ENCODE measurements at places on chromosomes 2 and 18.

DNA sequence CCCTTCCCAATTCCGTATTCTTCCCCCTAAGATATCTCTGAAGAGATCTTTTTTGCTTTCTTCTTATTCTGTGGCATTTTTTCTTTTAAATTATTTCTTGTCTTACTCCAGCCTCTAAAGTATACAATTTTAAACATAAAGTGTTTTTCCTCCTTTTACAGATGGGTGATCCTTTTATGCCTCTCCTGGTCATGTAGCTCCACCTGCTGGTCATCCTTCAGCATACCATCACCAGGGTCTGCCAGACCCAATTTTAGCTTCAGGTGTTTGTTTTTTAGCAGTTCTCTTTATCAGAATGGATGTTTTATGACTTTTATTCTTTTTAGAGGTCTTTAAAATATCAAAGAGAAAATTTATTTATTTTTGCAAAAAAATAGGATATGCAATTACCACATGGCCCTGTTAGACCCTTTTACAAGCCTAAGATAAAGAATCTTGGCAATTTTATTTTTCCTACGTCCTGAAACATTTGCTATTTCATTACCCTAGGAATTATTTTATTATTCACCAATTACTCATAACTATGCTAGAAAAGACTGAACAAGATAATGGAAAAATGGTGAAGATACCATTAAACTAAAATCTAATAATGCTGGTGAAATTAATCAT, 55.5 kb downstream of the PIGN start:
- DNase-seq = peak; percentile 31

DNA sequence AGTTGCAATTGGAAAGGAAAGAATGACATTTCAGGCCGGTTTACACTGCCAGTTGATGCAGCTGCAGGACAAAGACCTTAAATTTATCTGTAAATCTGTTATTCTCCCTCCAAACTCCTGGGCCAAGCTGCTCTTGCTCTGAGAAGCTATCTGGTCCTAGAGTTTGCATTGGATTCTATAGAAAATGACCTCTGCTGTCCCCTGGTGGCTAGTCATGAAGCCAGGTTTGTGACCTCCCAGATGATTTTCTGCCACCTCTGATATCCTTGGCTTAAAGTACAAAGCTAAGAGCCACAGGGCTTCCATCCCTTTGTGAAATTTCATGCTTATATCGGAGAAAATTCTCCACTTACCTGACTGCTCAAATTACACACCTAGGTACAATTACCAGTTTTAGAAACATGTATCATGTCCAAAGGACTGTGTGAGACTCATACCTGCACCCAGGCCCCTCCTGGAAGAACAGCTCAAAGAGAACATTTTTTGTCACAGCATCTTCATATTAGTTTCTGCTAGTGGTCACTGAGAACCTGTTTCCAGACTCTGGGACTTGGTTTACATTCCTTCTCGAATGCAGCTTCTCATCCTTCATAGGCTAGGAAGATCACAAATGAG, 28.9 kb upstream of the IER3IP1 start:
- DNase-seq = peak; percentile 28

- no peak for DNase-seq
These were observed 353.7 kb downstream of the ARL6IP6 start for GRCh38 chr2:153072077-153072476.

DNA sequence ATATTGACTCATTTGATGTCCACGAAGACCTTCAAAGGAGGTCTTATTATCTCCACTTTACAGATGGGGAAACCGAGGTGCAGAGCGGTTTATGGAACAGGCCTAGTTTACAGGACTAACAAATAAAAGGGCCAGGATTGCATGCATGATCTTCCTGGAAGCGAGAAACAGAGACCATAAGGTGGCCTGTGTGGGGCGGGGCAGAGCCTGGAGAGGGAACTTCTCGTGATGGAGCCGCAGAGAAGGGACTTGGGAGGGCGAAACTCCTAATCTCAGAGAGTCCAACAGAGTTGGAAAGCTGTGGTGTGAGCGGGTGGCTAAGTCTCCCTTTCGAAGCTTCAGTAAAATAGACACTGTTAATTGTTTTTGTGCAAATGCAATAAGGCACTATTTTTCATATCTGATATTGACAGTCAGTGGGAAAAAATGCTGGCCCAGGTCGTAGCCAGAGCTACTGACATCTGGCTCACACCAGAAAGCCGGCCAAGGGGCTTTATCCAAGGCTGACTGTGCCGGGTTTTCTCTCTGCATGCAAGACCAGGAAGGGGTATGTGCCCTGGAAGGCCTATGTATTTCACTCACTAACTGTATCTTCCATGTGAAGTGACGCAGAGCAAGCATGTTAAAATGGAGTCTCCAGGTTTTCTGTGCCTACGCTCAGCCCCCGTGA, 4.5 kb downstream of the INPP5D start:
- DNase-seq = no peak

DNA sequence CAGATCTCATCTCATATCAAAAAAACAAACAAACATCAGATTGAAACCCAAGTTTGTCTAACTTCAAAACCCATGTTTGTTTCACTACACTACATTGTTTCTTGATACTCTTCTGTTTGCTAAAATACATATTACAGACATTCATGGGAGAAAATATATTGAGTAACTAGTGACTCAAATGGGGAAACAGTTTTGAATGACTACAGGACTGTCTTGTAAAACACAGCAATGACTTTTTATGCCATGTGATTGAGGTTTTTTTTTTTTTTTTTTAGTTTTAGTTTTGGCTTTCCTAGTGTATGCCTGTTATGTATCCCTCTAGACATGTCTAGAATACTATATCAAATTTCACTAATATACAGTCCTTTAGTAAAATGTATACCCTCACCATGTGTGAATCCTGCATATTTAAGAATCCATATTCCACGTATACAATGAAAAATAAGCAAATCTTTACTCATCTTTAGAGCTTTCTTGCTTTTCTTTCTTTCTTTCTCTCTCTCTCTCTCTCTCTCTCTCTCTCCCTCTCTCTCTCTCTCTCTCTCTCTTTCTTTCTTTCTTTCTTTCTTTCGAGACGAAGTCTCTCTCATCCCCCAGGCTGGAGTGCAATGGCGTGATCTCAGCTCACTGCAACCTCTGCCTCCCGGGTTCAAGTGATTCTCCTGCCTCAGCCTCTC, 46.6 kb upstream of the SERTAD2 start:
- DNase-seq = no peak

GRCh38 chr18:5620289-5620688, 76.5 kb upstream of the EPB41L3 start:
- DNase-seq = no peak

- no peak for DNase-seq
These were observed 64.8 kb upstream of the CYTIP start for GRCh38 chr2:157508676-157509075.

GRCh38 chr2:239263669-239264491, 136.9 kb downstream of the HDAC4 start:
- no peak for DNase-seq
